SK-N-MC (cell line): ENCODE measurements at places on chromosomes 12 and 14.

- no peak for DNase-seq
Measured at GRCh38 chr12:31655792-31656191, 3.7 kb upstream of the ETFBKMT start.

- no peak for DNase-seq
Measured at GRCh38 chr12:90987520-90987919, 17.3 kb downstream of the EPYC start.

GRCh38 chr12:104360983-104361707 lies 57.6 kb downstream of the EID3 start:
- DNase-seq, result peak; percentile 6

GRCh38 chr12:43370263-43370662 lies 181.7 kb downstream of the ADAMTS20 start:
- DNase-seq, result no peak

DNA sequence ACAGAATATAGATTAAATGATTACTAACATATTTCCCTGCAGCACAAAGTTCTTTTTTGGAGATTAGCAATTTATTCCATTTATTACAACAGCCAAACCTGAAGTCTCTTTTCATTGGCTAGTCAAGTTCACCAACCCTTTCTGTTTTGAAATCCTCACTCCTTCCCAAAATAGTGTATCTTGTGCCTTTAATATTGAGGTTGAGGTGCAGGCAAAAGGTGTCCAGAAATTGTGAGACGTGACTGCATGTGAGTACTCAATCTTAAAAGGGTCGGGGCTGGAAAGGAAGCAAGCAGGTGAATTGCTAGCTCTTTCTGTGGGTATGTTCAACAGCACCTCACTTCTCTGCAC lies 11.1 kb upstream of the FOXN3 start:
- DNase-seq, result no peak

GRCh38 chr12:114920771-114921554 lies 237.0 kb upstream of the TBX3 start:
- no peak for DNase-seq

- no peak for DNase-seq
Measured at GRCh38 chr12:128612150-128612850, 211.5 kb downstream of the SLC15A4 start.

DNA sequence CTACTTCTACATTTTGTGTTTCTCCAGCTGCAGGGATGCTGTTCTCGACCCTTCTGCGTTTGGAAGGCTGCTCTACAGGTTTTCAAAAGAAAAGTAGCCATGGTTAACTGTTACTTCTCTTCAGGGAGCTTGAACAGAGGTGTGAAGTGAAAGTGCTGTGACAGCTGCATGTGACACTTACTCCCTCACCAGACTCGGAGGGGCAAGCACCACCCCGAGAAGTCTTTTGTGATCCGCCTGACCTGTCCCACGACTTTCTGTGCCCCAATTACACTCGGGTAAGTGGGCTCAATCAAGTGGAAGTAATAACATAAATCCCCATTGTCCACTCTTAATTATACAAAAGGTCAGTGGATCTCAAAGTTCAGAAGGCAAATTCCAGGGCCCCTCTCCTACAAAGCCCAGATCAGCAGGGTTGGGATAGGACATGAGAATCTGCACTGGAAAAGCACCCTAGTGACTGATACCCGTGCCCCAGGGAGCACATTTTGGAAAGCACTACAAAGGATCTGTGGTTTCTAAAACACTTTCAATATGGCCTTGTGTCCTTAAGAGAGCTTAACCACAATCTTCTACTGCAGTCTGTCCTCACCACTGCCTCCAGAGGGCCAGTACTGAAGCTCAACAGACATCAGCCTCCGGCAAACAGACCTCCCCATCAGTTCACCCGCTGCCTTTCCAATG lies 11.5 kb downstream of the FICD start:
- no peak for DNase-seq

DNA sequence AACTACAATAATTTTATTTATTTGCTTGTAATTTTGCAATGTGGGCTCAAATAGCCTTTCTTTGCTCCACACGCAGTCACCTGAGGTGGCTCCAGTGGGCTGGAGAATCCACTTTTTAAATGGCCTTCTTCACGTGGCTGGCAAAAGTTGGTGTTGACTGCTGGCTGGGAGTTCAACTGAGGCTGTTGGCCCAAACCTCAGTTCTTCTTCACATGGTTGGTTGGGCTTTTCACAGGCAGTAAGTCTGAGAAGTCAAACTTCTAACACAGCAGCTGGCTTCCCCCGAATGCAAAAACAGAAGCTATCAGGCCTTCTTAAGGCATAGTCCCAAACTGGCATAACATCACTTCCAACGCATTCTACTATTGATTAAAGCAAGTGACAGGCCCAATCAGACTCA lies 2.1 kb upstream of the OXA1L start:
- DNase-seq, result no peak

- DNase-seq, result no peak
Measured at GRCh38 chr12:127393465-127393864, 873.5 kb upstream of the TMEM132C start.

DNA sequence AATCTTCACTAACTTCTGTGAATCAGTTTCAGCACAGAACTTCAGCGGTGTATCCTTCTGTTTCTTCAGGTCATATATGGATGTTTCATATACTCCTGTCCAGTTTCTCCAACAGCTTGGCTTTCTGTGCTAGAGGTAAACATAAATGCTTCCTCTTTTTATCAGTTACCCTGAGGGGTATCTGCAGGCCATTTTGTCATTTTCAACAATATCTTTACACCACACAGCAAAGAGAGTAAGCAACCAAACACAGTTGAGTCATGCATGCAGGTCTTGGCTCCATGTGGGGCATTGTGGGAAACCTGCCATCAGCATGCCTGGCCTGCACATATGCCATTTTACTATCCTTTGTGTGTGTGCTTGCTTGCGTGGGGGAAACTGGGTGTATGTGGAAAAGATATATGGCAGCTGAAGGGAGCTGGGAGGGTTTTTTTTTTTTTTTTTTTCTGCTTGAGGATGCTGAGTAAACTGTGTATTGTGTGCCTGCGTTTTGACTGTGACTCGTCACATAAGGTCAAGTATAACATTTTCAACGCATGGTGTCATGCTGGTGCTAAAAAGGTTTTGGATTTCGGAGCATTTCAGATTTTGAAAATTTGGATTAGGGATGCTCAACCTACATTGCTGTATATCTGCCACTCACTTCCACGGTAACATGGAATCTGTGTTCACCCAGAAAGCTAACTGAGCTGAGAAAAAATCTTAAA lies 56.1 kb upstream of the YARS2 start:
- no peak for DNase-seq

DNA sequence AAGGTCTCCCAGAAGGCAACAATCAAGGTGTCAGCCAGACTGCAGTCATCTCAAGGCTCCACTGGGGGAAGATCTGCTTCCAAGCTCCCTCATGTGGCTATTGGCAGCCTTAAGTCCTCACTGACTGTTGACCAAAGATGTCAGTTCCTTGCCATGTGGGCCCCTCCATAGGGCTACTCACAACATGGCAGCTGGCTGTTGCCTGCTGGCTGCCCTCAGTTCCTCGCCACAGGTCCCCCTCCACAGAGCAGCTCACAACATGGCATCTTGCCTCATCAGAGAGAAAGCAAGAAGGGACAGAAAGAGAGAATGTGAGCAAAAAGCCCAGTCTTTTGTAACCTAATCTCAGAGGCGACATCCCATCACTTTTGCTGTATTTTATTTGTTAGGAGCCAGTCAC lies 34.4 kb upstream of the EGLN3 start:
- DNase-seq, result no peak

DNA sequence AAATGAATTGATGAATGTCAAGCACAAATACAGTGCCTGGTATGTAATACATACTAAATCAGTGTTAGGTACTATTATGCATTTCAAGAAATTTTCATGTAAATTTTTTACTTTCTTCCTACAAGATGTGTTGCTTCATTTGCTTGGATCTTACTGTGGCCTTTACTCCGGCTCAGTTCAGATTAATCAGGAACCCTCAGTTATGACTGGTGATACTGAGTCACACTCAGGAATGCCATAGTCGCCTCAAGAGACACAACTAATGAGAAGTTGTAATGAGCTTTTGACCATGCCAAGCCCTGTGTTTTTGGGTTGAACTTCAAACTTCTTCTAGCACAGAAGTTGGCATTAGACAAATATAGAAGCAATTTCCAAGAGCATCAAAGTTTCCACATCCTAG lies 96.0 kb downstream of the TGFB3 start:
- DNase-seq, result no peak

DNA sequence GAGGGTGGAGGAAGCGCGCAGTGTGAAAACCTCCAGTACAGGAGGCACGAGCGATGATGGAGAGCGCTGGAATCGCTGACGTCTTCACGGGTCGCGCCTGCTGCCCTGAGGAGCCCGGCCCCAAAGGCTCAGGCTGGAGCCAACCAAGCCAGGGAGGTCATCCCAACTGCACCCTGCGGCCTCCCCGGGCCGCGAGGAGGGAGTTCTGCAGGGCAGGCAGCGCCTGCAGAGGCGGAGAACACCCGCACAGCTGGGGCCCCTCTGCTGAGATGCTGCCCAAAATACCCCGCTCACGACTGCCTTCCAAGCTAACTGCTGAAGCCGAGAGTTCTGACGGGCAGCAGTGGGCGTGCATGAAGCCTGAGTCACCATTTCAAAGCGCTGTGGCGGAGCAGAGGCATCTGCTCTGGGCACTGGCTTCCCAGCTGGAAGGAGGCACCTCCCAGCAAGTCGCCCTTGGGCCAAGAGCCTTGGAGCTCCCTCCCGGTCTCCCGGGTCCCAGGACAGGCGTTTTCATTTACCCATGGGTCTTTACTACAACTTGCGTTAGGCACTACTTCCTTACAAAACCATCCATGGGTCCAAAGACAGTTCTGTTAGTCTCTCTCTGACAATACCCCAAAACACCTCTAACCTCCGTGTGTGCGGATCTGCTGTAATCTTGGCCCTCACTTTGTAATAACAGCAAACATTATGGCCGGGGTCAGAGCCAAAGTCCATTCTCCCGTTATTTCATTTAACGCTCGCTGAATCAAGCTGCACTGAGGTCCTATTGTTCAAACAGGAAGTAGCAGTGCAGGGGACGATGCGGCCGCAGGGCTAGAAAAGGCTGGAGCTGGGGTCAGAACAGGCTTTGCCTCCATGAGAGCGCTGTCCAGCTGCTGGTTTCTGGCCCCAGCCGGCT lies 60.1 kb upstream of the RIMBP2 start:
- no peak for DNase-seq

DNA sequence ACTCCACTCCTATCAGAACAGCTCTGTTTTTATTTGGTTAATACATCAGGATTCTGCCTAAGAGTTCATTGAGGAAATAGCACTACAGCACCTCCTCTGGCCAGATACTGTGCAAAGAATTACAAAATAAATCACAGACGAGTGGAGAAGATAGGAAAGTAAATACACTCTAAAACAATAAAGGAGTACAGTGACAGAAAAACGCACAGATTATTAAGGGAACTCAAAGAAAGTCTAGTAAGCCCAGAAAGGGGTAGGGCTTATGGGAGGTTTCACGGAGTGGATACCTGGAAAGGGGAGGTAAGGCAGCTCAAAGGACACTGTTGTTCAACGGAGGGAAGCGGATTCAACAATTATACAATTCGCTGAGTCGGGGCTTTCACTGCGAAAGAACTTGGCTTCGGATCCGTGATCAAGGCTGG lies 5.5 kb downstream of the OR10AD1 start:
- DNase-seq, result no peak

DNA sequence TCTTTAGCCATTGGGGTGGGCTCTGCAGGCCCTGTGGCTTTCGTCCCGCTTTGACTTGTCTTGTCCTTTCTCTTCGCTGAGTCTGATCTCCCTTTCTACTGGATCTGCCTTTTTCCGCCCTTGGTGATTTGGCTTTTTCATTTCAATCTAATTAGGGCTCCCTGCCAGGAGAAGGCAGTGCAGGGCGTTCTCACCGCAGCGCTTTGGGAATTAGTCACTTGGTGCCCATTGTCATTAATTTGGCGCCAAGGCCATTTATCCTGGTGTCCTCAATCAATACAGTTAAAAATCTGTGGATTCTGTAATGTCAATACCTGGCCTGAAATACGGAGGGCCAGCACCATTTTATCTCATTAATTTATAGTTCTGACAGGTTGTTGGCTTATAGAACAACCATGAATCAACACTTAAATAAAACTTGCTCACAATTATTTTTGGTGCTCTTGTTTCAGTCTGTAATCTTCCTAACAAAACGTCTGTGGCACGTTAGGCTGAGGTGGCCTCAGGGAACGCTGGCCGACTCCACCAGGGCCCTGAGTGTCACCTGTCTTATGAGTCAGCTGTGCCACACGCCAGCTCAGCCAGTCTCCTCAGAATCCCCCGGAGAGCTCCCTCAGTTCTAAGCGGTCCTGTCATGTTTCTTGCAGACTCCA lies 115.7 kb downstream of the BEGAIN start:
- DNase-seq, result no peak

- DNase-seq, result no peak
Measured at GRCh38 chr12:115155665-115156645, 472.0 kb upstream of the TBX3 start.

GRCh38 chr14:63174760-63175191 lies 29.5 kb upstream of the RHOJ start:
- DNase-seq, result no peak

GRCh38 chr14:68622856-68623255 lies 170.0 kb downstream of the ZFP36L1 start:
- no peak for DNase-seq

DNA sequence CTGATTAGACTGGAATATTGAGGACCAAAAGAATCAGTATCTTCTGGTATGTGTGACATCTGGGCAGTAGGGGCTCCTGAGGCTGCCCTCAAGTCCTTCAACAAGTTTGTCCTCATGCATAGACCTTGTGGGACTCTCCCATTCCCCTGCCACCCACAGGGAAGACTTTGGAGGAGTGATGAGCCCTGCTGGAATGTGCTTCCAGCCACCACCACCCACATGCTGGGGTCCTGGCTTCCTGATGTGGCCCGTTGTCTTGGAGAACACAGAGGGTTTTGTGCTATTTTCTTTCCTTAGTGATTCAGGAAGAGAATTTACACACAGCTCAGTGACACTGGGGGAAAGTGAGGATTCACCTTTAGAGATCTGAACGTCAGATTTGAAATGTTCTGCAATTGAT lies 29.2 kb upstream of the SEL1L start:
- no peak for DNase-seq

DNA sequence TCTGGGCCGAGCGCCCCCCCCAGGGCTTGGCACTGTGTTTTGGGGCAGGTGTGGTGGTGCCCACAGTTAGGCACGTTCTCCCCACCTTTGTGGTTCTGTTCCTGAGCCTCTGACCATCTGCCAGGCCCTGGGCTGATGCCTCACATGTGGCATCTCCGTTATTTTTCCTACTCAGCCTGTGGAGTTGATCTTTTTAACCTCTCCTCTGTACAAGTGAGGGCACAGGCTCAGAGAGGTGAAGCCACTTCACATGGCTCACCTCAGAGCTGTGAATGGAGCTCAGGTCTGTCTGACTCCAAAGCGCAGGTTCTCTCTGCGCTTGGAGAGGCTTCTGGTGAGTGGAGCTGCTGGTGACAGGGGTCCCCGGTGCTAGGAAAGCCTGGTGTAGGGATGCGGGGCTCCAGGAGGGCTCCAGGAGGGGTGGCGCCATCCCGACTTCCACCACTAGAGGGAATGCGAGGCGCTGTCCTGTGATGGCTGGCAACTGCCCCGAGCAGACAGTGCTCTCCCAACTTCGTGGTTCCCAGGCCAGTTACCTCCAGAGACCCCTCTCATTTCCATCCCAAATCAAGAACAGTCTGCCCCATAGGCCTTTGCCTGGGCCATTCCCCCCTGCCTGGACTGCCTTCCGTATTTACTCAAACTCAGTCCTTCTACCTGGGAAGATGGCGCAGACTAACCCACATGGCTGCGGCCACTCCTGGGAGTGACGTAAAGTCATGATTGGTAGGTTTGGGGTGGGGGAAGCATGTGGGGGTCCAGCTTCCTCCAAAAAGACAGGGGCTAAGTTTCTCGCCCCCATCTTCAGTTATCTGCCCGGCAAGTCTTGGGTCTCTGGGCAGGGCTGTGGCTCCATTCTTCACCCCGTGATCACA lies 9.9 kb downstream of the BCL7A start:
- no peak for DNase-seq
